ENCODE measurements at places on chromosomes 2 and 18.
A peak's percentile ranks its signal among the peaks of the same experiment; 100 is the strongest.

- DNase-seq = peak; percentile 39
Observed at GRCh38 chr2:197205585-197206215, 104.9 kb downstream of the ANKRD44 start.

- DNase-seq = no peak
Observed at GRCh38 chr2:204849892-204850291, 304.6 kb downstream of the PARD3B start.

DNA sequence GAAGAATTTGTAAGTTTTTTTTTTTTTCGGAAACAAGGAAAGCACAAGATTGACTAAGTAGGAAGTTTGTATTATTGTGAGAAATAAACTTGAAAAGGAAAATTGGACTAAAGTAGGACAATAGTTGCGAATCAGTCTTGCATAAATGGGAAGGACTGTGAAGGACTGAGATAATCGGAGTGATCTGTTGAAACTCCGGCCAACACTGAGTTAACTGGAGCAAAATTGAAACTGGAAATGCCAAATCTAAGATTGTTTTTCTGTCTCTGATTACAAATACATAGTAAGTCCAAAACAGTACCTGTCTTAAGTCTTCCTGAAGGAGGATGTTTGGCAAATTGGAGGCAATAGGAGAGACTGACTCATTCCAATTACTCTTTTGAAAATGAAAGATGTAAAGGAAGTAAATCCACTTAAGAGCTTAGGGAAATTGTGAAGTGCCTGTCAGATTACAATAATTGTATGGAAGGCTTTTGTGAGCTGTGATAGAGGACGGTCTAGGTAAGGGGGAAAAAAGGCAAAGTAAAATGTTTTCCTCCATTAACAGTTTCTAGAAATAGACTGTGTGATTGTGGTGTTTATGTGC lies 204.9 kb upstream of the CYRIA start:
- no peak for DNase-seq

DNA sequence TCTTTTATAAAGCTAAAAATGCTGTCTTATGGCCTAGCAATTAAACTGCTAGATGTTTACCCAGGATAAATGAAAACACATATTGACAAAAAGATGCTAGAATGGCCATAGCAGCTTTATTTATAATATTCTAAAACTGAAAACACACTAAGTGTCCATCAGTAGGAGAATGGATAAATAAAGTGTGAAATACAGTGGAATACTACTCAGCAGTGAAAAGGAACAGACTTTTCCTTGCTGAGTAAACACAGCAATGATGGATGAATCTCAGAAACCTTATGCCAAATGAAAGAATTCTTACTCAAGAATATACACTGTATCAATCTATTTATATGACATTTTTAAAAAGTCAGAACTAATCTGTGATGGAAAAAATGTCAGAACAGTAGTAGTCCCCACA lies 33.2 kb downstream of the DDX1 start:
- DNase-seq = no peak

- DNase-seq = no peak
Observed at GRCh38 chr2:88770016-88770415, 78.5 kb downstream of the RPIA start.
